ENCODE measurements at places on chromosomes 13 and 19.

GRCh38 chr19:51542699-51543098 is 11.2 kb upstream of the SIGLEC6 start:
- no peak for DNase-seq

- DNase-seq, result peak; percentile 5
Observed at GRCh38 chr19:1512671-1513498, at the start of gene ADAMTSL5. TSS of gene ADAMTSL5 (minus strand) at chr19:1513019. CDS start at chr19:1510943, 2,076 bp downstream.

DNA sequence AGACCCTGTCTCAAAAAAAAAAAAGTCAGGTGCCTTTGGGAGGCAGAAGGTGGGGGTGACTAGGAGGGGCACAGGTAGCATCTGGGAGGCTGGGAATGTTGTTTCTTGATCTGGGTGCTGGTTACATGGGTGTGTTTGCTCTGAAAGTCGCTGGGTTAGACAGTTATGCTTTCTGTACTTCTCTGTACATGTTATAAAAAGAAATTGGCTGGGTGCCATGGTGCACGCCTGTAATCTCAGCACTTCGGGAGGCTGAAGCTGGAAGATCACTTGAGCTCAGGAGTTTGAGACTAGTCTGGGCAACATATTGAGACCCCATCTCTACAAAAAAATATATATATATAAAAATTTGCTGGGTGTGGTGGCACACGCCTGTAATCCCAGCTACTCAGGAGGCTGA is 15.1 kb downstream of the NOSIP start:
- DNase-seq, result no peak

DNA sequence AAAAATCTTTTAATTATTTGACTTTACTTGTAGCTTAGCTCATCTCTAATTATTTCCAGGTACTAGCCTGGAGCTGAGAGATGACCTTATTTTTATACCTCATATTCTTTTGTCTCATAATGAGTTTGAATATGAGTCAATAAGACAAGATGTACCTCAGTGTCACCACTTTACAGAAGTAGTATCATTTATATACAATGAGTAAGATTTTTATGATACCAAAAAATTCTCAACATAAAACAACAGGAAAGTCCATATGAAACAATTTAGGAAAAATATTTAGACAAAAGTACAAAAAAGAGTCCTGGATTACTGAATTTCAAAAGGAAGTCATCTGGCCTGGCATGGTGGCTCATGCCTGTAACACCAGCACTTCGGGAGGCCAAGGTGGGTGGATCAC is 21.4 kb upstream of the USP12 start:
- no peak for DNase-seq

GRCh38 chr13:62290542-62290941 is 874.9 kb upstream of the PCDH20 start:
- DNase-seq, result no peak

DNA sequence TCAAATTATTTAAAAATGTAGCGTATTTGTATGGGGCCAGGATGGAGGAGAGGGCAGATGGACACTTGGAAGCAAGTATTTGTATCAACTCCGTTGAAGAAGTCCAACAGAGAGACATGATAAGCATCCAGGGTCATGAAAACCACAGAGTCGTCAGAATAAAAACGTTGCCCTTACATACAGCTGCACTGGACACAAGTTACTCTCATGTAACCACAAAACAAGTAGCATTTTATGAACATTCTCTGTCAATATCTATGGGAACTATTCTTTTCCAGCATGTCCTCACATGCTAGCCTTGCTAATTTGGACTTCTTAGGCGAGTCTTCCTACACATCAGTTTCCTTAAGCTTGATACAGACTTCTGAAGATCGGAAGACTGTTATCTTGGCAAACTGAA is 35.0 kb downstream of the EFNB2 start:
- no peak for DNase-seq

DNA sequence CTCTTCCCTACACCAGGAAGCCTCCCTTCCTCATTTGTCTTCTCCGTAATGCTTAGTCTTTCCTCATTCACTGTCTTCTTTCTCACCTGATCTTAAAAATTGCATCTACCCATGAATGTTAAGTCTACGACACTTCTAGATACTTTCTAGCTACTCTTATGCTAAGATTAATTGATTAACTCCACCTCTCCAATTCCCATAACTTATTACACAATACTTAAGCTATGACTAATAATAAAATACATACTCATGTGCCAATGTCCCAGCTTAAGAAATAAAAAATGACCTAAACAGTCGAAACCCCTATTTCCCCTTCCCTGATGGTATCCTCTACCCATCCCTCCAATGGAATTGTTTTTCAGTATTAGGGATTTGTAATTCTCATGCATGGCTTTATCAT is 22.8 kb upstream of the ZNF527 start:
- DNase-seq, result no peak

GRCh38 chr13:96104516-96104915 is 14.6 kb downstream of the HS6ST3 start:
- DNase-seq, result no peak

DNA sequence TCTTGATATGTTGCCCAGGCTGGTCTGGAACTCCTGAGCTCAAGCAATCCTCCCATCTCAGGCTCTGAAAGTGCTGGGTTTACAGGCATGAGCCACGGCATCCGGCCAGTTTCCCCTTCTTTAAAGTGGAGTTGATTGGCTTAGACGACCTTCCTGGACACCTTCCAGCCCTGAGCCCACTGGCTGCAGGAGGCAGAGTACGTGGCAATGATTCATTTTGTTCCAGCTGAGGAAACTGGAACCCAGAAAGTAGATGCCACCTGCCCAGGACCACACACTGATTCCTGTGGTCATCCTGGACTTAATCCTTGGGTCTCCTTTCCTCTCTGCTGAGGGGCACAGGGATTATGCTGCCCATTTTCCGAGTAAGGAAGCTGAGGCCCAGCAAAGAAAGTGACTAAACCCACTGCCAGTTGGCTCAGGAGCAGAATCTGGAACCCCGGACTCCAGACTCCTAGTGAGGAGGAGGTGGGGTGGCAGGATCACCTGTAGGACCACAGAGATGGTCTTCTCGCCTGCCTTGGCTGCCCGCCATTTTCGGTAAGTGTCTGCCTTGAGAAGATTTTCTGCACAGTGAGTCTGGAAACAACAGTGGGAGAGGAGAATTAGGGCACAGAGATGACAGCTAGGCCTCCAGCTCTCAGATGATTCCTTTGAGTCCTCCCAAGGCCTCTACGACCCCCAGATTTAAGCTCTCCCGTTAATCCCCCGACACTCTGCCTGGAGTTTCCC is 737 bp downstream of the XRCC1 start:
- DNase-seq, result no peak

DNA sequence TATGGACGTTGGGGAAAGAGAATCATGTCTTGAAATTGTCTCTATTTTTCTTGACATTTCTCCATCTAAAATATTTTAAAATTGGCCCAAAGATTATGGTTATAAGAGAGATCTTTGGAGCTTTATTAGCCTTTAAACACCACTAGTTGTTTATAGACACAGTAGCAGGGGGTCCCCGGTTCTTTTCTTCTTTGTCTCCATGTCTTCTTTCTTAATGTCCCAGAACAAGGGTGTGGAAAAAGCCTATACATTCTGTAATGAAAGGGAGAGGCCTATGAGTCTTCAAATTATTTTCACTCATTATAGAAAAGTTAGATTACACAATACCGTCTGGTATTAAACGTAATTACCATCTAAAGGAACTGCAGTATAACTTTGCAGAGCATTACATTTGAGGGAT is 300.0 kb downstream of the NALCN start:
- no peak for DNase-seq

DNA sequence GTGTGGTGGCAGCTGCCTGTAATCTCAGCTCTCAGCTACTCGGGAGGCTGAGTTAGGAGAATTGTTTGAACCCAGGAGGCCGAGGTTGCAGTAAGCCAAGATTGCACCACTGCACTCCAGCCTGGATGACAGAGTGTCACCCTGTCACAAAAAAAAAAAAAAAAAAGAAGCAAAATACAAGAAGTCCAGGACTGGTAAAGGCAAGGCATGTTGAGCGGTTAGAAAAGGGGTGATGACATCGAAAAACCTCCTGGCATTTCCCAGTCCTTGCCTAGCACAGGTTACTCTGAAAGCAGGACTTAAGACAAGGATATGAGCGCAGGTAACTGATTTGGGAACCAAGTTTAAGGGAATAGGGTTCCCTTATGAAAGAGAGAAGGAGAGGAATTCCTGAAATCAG is 2.5 kb upstream of the LILRB4 start:
- DNase-seq, result no peak

DNA sequence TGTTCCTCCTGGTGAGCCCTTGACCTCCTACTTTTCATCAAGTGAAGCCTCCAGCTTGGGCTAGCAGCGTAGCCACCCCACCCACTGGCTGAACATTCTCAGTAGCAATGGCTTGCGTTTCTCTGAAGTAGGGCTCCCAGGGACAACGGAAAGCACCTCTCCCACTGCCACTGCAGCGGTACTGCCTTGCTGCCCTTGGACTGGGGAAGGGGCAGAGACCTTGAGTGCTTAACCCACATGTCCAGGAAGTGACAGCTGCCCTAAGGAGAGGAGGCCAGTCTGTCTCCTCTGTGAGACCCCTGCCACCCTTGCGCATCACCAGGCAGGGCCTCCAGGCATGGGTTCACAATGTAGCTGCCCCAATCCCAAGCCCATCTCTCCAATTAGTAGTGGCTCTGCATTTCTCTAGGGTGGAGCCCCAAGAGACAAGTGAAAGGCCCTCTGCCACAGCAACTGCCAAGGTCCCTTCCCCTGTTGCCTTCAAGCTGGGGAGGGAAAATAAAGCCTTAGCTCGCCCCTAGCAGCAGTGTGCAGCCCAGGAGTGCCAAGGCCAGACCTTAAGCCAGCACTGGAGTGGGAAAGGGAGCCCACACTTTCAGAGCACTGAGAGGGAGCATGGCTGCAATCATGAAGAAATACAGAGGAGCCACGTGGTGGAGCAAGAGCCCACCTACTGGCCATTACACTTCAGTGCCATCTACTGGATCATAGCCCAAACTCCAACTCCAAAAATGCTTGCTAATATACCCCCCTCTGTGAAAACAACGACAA is 175.9 kb upstream of the TRPC4 start:
- peak; percentile 39 for DNase-seq

GRCh38 chr13:29737061-29737460 is 113.4 kb downstream of the UBL3 start:
- no peak for DNase-seq

GRCh38 chr13:67117010-67117550 is 113.1 kb downstream of the PCDH9 start:
- DNase-seq, result no peak
